ENCODE measurements at places on chromosomes 12 and 14.

GRCh38 chr12:94140556-94140955, 7.8 kb upstream of the PLXNC1 start:
- no peak for DNase-seq

- DNase-seq = no peak
Observed at GRCh38 chr12:52294803-52295202, 3.5 kb upstream of the KRT81 start.

GRCh38 chr14:73143003-73143402, 6.7 kb downstream of the PSEN1 start:
- DNase-seq = no peak

- DNase-seq = peak; percentile 76
Observed at GRCh38 chr14:67263499-67264149, 22.4 kb downstream of the PALS1 start.

- no peak for DNase-seq
Observed at GRCh38 chr14:77885367-77885766, 85.5 kb downstream of the ADCK1 start.

- DNase-seq = no peak
Observed at GRCh38 chr14:24437020-24437735, 5.4 kb downstream of the SDR39U1 start.

GRCh38 chr14:87940382-87940781, 52.6 kb downstream of the GALC start:
- no peak for DNase-seq

GRCh38 chr12:124532331-124532750, 35.1 kb downstream of the NCOR2 start:
- DNase-seq = no peak

DNA sequence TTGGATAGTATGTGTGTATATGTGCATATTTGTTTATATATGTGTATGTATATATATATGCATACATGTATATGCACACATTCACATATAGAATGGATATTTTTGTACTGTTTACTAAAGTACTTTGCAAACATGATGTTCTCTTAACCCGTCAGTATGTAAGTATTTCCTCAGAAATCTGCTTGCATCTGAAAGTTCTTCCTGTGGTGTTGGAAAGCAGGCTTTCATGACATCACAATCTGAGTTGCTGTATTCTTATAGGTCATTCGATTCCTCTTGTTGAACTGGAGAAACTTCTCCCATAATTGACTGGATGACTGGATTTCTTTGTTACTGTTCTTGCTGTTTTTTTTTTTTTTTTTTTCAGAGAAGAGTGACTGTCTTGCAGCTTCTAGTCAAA, 29.1 kb downstream of the GABARAPL1 start:
- DNase-seq = no peak

- peak; percentile 6 for DNase-seq
Observed at GRCh38 chr14:42778984-42779383, 1172.3 kb downstream of the LRFN5 start.

GRCh38 chr14:58398495-58398894, 2.8 kb downstream of the TOMM20L start:
- DNase-seq = no peak

DNA sequence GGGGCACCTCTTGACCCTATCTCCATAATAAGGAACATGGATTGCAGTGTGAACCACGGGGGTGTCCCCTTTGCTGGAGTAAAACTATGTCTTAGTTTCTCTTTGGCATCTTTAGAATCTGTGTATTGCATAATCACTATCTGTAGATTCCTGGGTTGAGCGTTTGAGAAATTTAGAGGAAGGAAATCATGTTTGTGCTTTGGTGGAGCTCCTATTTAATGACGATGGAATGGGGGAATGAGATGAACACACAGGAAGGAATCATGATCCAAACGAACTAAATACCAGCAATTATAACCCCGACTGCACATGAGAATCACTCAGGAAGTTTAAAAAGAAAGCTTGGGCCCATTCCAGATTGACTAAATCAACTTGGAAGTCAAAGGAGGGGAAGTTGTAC, 1.3 kb upstream of the MYG1 start:
- DNase-seq = peak; percentile 76

GRCh38 chr14:34981743-34982420, 910 bp upstream of the SRP54 start:
- peak; percentile 61 for DNase-seq

DNA sequence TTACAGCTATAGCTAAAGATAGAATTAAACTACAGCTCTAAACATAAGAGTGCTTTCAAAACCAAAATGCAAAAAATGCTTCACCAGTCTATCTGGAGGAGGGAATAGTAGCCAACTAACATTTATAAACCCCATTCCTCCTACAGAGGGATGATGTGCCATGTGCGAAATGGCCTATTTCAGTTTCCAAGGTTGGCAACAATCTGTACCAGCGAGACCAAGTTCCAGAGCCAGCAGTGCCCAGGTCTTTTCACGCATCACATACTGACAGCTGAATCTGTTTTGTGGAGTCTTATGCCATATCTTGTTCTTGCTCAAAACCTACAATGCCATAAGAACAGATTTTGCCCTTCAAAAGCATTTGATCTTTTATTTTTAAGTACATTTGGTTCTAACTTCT, 24.5 kb downstream of the NELL2 start:
- no peak for DNase-seq

DNA sequence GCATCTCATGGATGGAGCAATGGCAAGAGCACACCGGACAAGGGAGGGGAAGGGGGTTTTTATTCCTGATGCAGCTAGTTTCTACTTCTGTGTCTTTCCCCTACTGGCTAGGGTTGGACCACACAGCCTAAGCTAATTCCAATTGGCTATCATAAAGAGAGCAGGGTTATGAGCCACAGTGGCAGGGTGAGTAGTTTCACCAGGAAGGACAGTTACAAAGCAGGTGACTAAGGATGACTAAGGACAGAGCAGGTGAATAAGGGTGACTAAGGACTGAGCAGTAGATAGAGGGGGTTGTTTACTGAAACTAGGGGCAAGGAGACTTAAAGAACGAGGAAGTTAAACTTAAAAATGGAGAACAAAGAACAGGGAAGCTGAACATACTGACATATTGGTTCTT, 321.4 kb upstream of the SEL1L start:
- no peak for DNase-seq

DNA sequence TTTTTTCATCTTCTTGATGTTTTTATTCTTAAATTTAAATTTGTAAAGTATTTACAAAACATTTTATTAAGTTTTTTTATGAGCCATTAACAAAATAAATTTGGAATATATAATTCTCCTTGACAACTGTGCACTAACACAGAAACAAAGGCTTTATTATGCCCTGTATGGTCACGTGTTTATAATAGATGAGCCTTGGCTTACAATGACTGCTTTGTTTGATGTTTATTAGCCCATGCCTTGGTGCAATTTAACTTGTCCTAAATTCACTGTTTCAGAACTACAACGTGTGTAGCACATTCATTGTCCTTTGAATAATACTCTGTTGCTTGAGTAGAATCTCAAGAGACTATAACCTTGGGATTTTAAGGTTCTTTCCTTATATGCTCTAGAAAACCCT, 59.8 kb downstream of the CNTN1 start:
- no peak for DNase-seq

GRCh38 chr14:81209167-81209836, 11.5 kb downstream of the GTF2A1 start:
- DNase-seq = peak; percentile 19

GRCh38 chr12:95265765-95266164, 48.2 kb downstream of the VEZT start:
- no peak for DNase-seq

- DNase-seq = peak; percentile 93
Observed at GRCh38 chr14:64788706-64789105, 84.5 kb downstream of the PLEKHG3 start.

DNA sequence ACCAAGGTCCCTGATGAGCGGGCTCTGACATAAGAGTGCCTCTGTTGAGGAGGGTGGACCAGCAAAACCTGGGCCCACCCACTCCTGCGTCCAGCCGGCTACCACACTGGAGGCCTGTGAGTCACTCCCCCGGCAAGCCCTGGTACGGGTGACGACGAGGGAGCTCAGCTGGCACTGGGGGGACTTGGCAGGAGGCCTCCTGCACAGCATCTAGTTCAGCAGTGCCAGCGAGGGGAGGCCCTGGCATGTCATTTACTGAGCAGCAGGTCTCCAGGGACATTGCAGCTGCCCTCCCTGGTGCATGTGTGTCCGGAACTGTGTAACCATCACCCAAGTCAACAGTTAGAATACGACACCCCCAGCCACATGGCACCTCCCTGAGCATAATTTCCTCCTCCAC, 24.4 kb downstream of the CD9 start:
- DNase-seq = no peak

DNA sequence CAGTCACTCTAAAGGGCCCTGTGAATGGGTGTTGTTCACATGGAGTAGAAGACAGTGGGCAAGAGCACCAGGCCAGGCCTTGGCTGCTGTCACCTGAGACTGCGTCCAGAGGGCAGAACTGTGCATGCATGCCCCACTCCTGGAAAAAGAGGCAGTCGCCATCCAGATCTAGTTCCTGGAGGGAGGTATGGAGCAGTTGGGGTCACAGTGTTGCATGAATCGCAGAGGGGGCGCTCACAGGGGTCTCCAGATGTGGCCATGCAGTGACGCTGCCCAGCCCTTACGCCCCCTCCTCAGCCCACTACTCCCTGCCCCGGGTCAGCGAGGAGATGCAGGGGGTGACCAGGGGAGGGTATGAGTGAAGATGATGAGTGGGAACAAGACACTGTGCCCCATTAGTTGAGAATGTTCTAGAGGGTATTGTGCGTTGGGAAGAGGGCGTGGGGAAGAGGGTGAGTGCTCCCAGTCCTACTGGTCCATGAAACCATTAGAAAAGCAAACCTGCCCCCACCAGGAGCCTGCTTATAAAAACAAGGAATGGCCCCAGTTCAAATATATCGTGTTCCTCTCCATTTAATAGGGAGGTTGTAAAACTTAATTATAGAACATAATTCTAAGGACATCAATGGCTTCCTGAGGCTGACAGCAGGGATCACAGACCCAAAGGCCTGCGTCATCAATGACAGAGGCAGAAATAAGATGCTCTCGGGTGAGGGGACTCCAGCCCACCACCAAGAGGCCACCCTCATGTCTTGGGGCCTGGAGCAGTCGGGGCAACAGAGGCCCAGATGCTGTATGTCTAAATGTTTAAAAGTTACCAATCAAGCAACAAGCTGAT, 32.2 kb upstream of the BCL7A start:
- no peak for DNase-seq

DNA sequence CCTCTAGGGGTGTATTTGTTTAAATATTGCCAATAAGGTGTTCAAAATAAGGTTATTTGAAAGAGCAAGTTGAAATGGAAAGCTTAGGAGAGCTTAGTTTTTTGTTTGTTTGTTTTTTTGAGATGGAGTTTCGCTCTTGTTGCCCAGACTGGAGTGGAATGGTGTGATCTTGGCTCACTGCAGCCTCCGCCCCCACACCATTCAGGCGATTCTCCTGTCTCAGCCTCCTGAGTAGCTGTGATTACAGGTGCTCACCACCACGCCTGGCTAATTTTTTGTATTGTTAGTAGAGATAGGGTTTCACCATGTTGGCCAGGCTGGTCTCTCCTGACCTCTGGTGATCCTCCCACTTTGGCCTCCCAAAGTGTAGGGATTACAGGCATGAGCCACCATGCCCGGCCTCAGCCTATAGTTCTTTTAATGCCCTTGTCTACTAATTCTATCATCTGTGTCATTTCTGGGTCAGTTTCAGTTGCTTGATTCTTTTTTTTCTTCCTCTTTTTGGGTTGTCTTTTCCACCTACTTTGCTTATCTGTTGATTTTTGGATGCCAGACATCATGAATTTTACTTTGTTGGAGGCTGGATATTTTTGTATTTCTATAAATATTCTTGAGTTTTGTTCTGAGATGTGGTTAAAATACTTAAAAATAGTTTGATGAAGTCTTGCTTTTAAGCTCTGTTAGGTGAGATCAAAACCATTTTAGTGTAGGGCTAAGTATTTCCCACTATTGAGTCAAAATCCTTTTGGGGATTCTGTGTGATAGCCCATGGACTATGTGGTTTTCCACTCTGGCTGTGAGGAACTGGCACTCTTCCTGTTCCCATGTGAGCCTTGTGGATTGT, 18.7 kb downstream of the RCOR1 start:
- DNase-seq = peak; percentile 14

DNA sequence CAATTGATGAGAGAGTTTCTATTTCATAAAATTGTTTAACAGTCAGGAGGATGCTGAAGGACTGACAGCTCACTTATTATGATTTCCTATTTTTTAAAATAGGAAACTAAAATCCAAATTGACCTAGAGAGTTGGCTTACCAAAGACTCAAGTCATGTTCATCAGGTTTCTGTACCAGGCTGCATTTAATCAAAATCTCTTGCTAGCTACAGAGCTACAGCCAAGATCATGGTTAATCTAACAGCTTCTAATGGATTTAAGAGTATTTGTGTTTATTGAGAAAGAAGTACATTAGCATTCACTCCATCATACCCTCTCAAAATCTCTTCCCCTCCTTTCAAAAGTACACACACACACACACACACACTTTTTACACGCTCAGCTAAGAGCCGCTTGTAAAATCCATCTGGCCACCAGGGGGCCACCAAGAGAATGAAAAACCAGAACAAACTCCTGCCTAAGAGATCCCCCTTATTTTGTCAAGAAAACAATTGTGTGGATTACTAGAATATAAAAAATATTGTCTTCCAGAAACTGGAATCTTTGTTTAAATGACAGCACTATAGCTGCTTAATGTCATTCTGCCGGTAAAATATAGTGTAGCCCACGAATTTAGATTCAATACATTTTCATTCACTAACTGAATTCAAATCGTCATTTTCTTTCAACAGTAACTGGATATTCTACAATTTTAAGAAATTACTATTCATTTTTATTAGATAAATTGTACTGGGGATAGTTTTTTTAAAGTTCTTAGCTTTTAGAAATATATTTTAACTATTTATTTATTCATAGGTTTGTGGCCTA, 334.0 kb downstream of the BTG1 start:
- DNase-seq = peak; percentile 75

- no peak for DNase-seq
Observed at GRCh38 chr12:120696626-120697025, 9.7 kb downstream of the MLEC start.

DNA sequence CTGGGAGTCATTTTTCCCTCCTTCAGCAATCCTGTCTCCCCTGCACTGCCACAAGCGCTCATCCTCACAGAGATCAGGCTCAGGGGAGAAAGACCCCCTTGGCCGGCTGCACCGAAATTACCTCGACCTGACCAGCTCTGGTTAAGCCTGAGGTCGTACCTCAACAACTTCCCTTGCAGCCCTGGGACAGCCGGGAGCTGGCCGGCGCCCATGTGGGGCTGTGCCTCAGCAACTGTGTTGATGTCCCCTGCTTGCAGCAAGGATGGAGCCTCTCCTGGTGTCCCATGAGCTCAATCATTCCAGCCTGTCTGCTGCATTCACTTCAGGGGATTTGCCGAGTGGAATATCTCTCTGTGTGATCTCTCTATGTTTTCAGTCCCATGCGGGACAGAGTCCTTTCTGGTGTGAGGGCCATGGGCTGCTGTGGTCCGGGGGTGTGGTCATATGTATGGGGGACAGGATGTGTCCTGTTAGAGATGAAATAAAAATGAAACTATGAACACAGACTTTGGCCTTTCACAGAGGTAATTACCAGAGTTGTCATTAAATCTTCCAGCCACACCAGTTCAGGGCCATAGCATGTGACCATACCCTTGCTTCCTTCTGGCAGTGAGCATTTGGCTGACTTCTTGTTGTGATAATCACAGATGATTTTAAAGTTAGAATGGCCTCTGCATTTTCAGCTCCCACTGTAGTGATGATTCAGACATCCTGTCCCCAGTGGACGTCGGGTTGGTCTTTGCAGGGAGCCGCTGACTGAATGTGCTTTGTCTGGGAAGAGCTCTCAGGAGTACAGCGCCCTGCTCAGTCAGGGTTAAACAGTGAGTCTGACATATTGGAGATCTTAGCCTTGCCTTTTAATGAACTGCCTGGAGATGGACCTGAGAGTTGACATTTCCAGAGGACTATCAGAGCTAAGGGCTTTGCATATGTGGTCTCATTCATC, 405.9 kb downstream of the AACS start:
- no peak for DNase-seq
